ENCODE measurements at places on chromosomes 4 and X. TPM values are rescaled to one million over a fixed set of nuclear protein-coding genes. Genes with fewer than 3 reads are reported as not detected.

DNA sequence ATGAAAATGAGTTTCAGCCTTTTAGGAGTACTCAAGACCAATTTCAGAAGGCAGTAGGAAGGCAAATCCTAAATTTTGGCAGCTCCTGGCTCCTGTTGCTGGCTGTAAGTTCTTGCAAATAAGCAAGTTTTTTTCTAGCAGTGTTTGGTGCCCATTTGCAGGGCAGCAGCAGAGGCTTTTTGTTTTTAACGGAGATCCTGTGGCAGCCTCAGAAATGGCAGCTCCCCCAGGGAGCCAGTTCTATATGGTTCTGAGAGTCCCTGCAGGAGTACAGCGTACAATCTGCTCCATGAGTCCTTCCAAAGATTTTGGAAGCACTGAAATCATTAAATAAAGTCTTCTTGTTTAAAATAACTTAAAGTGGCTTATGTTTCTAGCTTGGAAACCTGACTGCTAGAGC is 171.9 kb downstream of the NDST4 start:
- no peak for ATAC-seq

Gene PPP4R3C
- total RNA-seq = 0.19 TPM

- ATAC-seq = peak; percentile 59
Measured at GRCh38 chrX:19382555-19383145, 38.9 kb downstream of the PDHA1 start.

Gene KDR
- total RNA-seq = 0.43 TPM

Gene PAGE4
- total RNA-seq = 0.47 TPM

GRCh38 chr4:152079543-152080293 is 318.9 kb upstream of the GATB start:
- no peak for ATAC-seq

GRCh38 chrX:40088299-40088625 is 9.5 kb downstream of the BCOR start:
- no peak for ATAC-seq

Gene SASH3
- total RNA-seq = 0.31 TPM

Gene UGT2A3
- not detected for total RNA-seq
